Activated CD4-positive, alpha-beta memory T cell treated with anti-CD3 and anti-CD28 coated beads, Interleukin-2, amount 10 ng/mL, durations not matched to agents 7 days and 5 days (primary cell): ENCODE measurements at places on chromosomes 7 and 10.
A peak's percentile ranks its signal among the peaks of the same experiment; 100 is the strongest.

DNA sequence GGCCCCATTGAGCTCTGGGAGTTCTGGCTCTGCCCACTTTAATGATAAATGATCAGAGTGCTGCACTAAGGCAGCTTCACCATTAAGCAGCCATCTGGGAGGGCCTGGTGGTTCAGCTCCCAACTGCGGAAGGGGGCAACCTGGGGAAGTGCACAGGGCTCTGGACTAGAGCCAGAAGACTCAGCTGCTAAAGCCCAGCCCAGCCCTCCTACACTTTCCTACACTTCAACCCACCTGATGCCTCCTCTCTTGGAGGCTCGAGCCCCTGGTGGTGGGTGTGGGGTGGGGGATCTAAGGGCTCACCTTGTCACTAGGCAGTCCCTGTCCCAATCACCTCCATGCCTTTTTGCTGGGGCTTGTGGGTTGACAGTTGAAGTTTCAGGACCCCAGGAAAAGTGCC lies 60.6 kb upstream of the ANTXRL start:
- no peak overlapping the region for H3K4me3 ChIP-seq
- H3K27me3 ChIP-seq = no peaks in the 10 kb centered on the region
- H3K4me1 ChIP-seq = no peaks in the 10 kb centered on the region

GRCh38 chr10:14072541-14072940 lies 258.2 kb downstream of the FRMD4A start:
- H3K27me3 ChIP-seq = peaks cover 10% of the 10 kb centered on the region
- H3K4me1 ChIP-seq = no peaks in the 10 kb centered on the region
- H3K27ac ChIP-seq = no peak overlapping the region
- no peak overlapping the region for H3K4me3 ChIP-seq
- no peaks in the 10 kb centered on the region for H3K36me3 ChIP-seq

DNA sequence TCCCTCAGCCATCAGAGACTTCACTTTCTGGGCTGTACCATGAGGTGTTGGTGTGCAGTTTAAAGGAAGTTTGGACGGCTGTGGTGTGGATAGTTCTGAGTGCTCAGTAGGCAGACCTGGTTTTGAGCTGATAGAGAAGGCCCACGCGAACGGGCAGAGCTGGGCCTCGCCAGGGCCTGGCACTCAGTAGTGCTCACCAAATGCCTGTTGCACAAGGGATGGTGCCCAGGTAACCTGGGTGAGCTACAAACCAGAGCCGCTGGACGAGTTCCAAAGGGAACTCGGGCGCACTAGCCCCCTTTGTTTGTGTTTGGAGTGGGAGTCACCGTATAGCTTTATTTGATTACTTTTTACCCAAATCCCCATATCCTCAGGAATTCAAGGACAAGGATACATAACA lies 95.5 kb downstream of the LHPP start:
- peaks cover 3% of the 10 kb centered on the region for H3K27me3 ChIP-seq
- no peaks in the 10 kb centered on the region for H3K4me1 ChIP-seq
- no peak overlapping the region for H3K27ac ChIP-seq
- DNase-seq = no peak

- no peaks in the 10 kb centered on the region for H3K4me1 ChIP-seq
- no peak for DNase-seq
- peaks cover 23% of the 10 kb centered on the region for H3K27me3 ChIP-seq
- H3K27ac ChIP-seq = no peak overlapping the region
- H3K36me3 ChIP-seq = no peaks in the 10 kb centered on the region
- no peak overlapping the region for H3K4me3 ChIP-seq
These were observed 130.7 kb downstream of the BAMBI start for GRCh38 chr10:28807760-28808613.

GRCh38 chr7:33941418-33941817 lies 36.1 kb downstream of the BMPER start:
- no peaks in the 10 kb centered on the region for H3K27me3 ChIP-seq
- H3K4me3 ChIP-seq = no peak overlapping the region
- H3K4me1 ChIP-seq = no peaks in the 10 kb centered on the region

DNA sequence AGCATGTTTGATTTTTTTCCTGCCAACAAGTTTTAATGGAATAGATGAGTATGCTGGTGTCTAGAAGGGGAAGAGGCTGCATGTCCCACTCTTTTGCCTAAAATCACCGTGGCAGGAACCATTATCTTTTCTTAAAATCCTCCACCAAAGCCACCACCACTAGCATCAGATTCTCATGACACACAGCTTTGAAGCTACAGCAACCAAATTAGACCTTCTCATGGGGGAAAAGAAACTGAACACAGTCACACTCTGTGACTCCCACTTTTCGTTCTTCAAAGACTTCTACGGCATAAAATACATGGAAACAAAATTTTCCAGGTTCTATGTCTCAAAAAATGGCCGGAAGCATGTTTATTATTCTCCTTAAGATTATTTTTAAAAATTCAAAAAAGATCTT lies 81.8 kb downstream of the SGMS1 start:
- no peak overlapping the region for H3K27ac ChIP-seq
- DNase-seq = no peak
- H3K4me1 ChIP-seq = peaks cover 67% of the 10 kb centered on the region
- peaks cover 8% of the 10 kb centered on the region for H3K36me3 ChIP-seq
- H3K4me3 ChIP-seq = no peak overlapping the region

- H3K36me3 ChIP-seq = no peaks in the 10 kb centered on the region
- H3K27ac ChIP-seq = no peak overlapping the region
- no peak overlapping the region for H3K4me3 ChIP-seq
- DNase-seq = no peak
These were observed 6.9 kb upstream of the TNS3 start for GRCh38 chr7:47588704-47589225.

DNA sequence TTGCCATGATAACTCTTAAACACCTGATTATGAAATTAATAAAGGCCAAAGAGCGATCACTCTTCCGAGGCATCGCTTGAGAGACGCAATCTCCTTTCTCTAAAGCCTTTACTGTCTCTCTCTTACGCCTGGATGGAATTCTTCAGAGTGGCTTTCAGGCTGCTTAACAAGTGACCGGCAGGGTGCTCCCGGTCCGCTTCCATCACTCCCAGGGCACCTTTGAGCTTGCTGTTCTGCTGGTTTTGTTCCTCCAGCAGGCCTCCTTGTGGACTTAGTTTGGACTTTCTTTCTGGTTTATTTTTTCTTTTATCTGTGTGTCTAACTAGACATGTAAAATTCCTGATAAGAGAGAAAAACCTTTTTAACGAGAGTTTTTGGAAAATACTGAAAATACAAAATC lies 60.9 kb downstream of the MRPL32 start:
- no peak overlapping the region for H3K27ac ChIP-seq
- no peak overlapping the region for H3K4me3 ChIP-seq
- H3K4me1 ChIP-seq = no peaks in the 10 kb centered on the region
- H3K36me3 ChIP-seq = no peaks in the 10 kb centered on the region
- DNase-seq = no peak
- peaks cover 22% of the 10 kb centered on the region for H3K27me3 ChIP-seq

DNA sequence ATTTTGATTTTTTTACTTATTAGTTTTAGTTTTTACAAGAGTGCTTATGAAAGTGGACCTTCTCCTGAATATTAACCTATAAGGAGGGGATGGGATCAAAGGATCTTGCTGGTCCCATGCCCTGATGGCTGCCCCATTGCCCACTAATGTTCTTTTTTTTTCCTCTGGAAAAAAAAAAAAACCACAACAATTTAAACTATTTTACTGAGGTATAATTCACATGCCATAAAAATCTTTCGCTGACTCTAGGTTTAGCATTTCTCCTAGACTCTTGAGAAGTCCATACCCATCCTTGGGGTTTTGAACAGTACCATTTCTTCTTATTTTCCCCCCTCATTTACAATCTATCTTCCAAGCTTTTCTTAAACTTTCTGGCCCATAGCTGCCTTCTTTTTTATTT lies 481.8 kb downstream of the TFEC start:
- H3K27me3 ChIP-seq = peaks cover 2% of the 10 kb centered on the region
- no peaks in the 10 kb centered on the region for H3K36me3 ChIP-seq
- no peak overlapping the region for H3K27ac ChIP-seq
- no peaks in the 10 kb centered on the region for H3K4me1 ChIP-seq

GRCh38 chr7:142356166-142356565 lies 98.3 kb upstream of the PRSS58 start:
- no peak overlapping the region for H3K27ac ChIP-seq
- H3K27me3 ChIP-seq = peaks cover 2% of the 10 kb centered on the region
- H3K36me3 ChIP-seq = no peaks in the 10 kb centered on the region
- peaks cover 28% of the 10 kb centered on the region for H3K4me1 ChIP-seq

- H3K4me3 ChIP-seq = no peak overlapping the region
- peaks cover 15% of the 10 kb centered on the region for H3K4me1 ChIP-seq
- H3K36me3 ChIP-seq = peaks cover 79% of the 10 kb centered on the region
- H3K27me3 ChIP-seq = no peaks in the 10 kb centered on the region
- DNase-seq = no peak
- no peak overlapping the region for H3K27ac ChIP-seq
These were observed 40.0 kb downstream of the NACAD start for GRCh38 chr7:45048748-45049147.

DNA sequence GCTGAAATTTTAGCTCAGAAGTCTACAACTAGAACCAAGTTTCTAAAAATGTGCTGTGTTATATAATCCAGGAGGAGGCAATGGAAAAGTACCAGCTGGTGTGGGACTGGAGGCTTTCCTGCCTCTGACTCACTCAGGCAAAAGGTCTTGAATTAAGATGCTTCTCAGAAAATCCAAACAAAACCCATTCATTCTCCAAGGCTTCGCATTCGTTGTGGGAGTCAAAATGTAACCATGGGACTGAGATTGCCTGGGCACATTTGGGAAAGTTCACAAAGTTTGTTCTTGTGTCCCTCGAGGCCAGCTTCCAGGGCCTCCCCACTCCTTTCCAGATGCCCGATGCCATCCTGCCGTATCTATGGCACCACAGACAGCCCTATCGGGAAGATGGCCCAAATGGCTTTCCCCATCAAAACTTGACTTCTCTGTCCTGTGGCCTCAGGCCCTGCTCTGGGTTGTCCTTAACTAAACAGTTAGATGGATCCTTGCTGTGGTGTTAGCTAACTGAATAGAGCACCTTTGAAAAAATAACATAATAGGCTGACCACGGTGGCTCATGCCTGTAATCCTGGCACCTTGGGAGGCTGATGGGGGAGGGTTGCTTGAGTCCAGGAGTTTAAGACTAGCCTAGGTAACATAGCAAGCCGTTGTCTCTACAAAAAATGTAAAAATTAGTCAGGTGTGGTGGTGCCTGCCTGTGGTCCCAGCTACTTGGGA lies 180.5 kb downstream of the PFKFB3 start:
- no peaks in the 10 kb centered on the region for H3K27me3 ChIP-seq
- H3K4me1 ChIP-seq = peaks cover 16% of the 10 kb centered on the region
- no peak for DNase-seq
- H3K27ac ChIP-seq = no peak overlapping the region

GRCh38 chr7:91319351-91319750 lies 55.1 kb downstream of the FZD1 start:
- no peak overlapping the region for H3K27ac ChIP-seq
- DNase-seq = no peak
- no peaks in the 10 kb centered on the region for H3K36me3 ChIP-seq
- no peaks in the 10 kb centered on the region for H3K27me3 ChIP-seq

GRCh38 chr10:22669163-22669711 lies 45.1 kb downstream of the PIP4K2A start:
- H3K27me3 ChIP-seq = no peaks in the 10 kb centered on the region
- H3K4me3 ChIP-seq = peak overlapping the region; percentile 31
- H3K4me1 ChIP-seq = peaks cover 85% of the 10 kb centered on the region

- DNase-seq = peak; percentile 49
- no peaks in the 10 kb centered on the region for H3K27me3 ChIP-seq
- H3K36me3 ChIP-seq = no peaks in the 10 kb centered on the region
- no peak overlapping the region for H3K4me3 ChIP-seq
- no peak overlapping the region for H3K27ac ChIP-seq
These were observed 302.9 kb upstream of the PODXL start for GRCh38 chr7:131859147-131859821.

DNA sequence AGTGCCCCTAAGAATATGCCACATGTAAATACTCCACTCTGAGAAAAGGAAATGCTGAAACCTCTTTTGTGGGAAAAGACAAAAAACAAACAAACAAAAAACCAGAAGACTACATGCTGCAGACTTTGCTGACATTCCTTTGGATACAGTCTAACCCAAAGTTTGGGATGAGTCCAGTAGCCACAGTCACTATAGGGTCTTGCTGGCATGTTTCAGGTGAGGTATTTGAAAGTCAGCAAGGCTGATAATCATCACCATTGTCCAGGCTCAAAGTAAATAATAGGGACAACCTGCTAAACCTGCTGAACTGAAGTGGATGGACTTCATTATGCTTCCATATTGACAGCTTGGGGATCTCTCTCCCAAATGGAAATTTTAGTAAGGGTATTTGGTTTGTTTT lies 1087.0 kb upstream of the LRRTM3 start:
- no peak overlapping the region for H3K27ac ChIP-seq
- no peaks in the 10 kb centered on the region for H3K27me3 ChIP-seq

- H3K27ac ChIP-seq = peak overlapping the region; percentile 68
- no peak for DNase-seq
- H3K4me3 ChIP-seq = no peak overlapping the region
- H3K27me3 ChIP-seq = no peaks in the 10 kb centered on the region
- peaks cover 28% of the 10 kb centered on the region for H3K36me3 ChIP-seq
- H3K4me1 ChIP-seq = peaks cover 78% of the 10 kb centered on the region
These were observed 55.5 kb downstream of the PIP4K2A start for GRCh38 chr10:22658745-22659410.

DNA sequence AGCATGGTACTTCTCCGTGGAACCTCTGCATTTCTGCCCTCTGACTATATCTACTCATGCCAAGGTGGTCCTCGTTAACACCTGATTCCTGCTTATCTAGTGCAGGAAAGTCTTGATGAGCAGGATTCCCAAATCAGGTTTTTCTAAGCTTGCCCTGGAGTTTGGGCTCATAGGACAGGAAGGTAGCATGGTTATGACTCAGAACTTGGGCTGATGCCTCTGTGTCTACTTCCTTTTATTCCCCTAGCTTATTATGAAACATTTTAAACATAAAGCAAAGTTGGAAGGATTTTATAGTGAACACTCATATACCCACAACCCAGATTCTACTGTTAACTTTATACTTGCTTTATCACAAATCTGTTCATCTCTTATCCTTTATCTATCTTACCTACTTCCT lies 5.6 kb downstream of the SUFU start:
- H3K27me3 ChIP-seq = no peaks in the 10 kb centered on the region
- no peak for DNase-seq
- no peak overlapping the region for H3K4me3 ChIP-seq
- peaks cover 58% of the 10 kb centered on the region for H3K36me3 ChIP-seq
- peaks cover 48% of the 10 kb centered on the region for H3K4me1 ChIP-seq

GRCh38 chr10:80264081-80265056 lies 25.1 kb downstream of the MAT1A start:
- DNase-seq = no peak
- no peaks in the 10 kb centered on the region for H3K4me1 ChIP-seq
- no peaks in the 10 kb centered on the region for H3K36me3 ChIP-seq
- H3K27me3 ChIP-seq = peaks cover 9% of the 10 kb centered on the region

GRCh38 chr7:47380325-47381133 lies 201.4 kb downstream of the TNS3 start:
- no peaks in the 10 kb centered on the region for H3K4me1 ChIP-seq
- H3K27ac ChIP-seq = no peak overlapping the region
- no peaks in the 10 kb centered on the region for H3K27me3 ChIP-seq
- H3K36me3 ChIP-seq = no peaks in the 10 kb centered on the region
- H3K4me3 ChIP-seq = no peak overlapping the region

GRCh38 chr10:128630787-128631252 lies 504.6 kb upstream of the MKI67 start:
- no peak for DNase-seq
- H3K4me1 ChIP-seq = no peaks in the 10 kb centered on the region
- no peak overlapping the region for H3K4me3 ChIP-seq
- H3K36me3 ChIP-seq = no peaks in the 10 kb centered on the region
- H3K27me3 ChIP-seq = no peaks in the 10 kb centered on the region
